T-cell (primary cell): ENCODE measurements at places on chromosomes 7 and 10.

DNA sequence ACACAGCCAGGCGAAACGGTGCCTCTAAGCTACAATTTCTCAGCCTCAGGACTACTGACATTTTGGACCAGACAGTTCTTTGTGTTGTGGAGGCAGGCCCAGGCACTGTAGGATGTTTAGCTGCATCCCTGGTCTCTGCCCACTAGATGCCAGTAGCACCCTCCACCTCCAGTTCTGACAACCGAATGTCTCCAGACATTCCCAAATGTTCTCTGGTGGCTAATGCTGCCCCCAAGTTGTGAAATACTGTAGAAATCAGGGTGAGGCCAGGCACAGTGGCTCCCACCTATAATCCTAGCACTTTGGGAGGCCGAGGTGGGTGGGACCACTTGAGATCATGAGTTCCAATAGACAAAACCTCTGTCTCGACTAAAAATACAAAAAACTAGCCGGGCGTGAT is 18.2 kb downstream of the HNRNPF start:
- DNase-seq: peak; percentile 20

GRCh38 chr7:102866535-102867215 is 46.1 kb upstream of the LRRC17 start:
- no peak for DNase-seq

GRCh38 chr7:124754576-124755268 is 10.9 kb downstream of the GPR37 start:
- DNase-seq: no peak

DNA sequence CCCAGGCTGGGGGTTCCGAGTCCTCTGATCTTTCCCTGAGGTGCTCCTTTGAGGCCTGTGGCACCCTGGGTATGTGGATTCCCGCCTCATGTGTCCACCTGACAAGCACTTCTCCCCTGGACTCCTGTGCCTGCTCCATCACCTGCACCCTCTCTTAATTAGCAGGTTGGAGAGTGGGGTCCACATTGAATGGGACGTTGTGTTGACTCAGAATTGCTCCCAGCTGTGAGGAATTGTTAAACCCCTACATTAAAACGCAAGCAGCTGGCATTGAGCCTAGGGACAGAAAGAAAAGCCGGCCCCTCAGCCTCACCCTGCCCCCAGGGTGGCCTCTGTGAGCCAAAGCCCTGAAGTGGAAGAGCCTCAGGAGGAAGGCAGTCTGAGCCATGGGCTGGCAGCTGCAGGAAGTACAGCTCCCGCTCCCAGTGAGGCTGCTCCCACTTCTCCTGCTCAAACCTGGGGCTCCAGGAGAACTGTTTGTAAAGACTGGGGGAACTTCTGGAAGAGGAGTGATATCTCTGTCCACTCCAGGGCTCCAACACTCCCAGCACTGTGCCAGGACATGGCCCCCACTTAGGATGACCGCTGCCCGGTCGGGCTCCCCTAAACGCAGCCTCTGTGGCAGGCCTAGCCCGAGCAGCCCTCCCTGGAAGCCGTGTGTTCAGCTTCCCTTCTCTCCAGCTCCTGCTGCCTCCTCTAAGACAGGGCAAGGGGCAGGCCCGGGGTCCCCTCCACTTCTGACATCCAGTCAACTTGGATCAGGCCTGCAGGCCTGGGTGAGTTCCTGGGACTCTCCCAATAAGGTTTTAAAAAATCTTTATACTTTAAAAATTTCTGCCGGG is 1.8 kb upstream of the OPN4 start:
- no peak for DNase-seq

DNA sequence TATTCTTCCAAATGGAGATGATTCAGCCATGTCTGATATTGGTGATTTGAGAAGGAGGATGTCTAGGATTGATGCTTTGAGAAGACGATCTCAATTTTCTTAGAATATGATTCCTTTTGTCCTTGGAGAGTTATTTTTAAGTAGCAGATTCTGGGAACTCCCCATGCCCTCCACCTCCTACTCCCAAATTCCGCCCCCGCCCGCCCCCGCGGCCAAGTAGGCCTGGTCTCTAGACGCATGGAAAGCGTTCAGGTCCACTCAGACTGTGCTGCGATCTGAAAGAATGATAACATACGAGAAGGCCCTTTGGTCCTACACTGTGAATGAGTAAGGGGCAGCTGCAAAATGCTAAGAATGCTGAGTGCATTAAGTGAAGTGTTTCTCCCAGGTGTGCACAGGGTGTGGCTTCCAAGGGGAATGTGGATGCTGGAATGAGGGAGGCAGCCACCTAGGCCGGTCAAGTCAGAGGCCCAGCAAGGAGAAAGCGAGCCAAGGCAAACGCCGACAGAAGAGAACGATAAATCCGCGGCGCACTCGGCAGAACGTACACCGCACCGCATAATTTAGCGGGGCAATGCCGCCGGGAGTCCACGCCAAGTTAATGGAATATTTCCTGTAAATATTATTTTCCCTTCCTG is 142.3 kb downstream of the PRPF18 start:
- DNase-seq: no peak

DNA sequence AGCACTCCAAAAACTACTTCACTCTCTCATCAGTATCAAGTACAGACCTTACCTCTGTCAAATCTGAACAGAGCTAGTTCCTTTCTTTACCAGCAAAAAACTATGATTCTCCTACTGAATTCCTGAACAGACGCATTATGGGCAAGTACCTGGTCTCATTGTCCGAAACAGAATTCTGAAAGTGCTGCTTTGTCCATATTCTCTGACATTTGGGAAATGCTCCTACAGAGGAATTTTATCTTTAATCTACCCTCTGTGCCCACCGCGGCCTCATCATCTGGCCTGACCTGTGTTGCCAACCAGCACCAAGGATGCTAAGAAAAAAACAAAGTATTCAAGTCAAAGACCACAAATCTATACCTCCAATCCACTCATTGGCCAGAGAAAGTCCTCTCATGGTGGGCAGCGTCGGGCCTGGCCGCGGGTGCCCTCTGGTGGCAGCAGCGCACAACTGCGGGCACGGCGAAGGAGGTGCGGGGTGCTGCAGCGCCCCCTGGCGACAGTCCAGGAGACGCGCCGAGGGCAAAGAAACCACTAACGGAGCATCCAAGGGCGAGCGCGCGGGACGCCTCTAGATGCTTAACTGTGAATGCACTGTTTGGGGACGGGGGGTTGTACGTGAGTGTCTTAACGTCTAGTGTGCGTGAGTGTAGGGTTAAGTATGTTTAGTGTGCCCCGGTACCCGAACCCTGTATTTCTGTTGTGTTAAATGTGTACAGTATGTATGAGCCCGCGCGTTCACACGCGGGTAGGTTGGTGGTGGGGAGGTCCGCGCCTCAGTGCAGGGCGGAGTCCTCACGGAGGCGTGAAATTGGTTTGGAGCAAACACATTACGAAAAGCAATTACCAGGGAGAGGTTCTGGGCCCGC is 5.0 kb upstream of the GBX1 start:
- DNase-seq: peak; percentile 56

- no peak for DNase-seq
Observed at GRCh38 chr7:144817001-144817400, 18.9 kb downstream of the TPK1 start.

- peak; percentile 1 for DNase-seq
Observed at GRCh38 chr7:33191340-33191739, 62.0 kb downstream of the BBS9 start.

DNA sequence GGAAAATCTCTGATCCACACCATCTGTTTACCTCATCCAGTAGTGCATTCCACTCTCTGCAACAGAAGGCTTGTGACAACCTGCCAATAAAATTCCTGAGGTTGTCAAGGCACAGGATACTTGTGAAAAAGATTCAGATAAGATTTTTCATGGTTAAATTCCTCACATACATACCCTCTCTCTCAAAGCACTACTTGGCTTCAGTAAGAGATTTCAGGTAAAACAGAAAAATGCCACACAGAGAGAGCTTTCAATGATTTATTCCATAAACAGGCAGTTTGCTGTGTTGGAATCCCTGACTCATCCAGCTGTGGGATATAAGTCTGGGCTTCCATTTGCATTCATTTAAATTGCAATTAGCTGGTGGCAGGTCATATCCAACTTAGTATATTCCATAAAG is 99.7 kb upstream of the CAV2 start:
- no peak for DNase-seq

DNA sequence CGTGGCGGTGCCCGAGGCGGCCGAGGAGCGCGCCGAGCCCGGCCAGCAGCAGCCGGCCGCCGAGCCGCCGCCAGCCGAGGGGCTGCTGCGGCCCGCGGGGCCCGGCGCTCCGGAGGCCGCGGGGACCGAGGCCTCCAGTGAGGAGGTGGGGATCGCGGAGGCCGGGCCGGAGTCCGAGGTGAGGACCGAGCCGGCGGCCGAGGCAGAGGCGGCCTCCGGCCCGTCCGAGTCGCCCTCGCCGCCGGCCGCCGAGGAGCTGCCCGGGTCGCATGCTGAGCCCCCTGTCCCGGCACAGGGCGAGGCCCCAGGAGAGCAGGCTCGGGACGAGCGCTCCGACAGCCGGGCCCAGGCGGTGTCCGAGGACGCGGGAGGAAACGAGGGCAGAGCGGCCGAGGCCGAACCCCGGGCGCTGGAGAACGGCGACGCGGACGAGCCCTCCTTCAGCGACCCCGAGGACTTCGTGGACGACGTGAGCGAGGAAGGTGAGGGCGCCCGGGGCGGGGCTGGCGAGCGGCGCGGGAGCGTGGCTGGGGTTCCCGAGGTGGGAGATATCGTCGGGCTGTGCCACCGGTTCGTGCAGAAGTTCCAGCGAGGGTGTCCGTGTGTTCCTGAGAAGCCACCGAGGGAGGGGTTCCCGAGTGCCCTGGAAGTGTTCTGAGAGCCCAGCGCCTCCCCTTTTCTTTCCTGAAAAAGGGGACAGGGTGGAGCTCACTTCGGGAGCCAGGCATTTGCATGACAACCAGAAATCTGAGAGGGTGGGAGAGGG is 495 bp downstream of the EIF3B start:
- no peak for DNase-seq

DNA sequence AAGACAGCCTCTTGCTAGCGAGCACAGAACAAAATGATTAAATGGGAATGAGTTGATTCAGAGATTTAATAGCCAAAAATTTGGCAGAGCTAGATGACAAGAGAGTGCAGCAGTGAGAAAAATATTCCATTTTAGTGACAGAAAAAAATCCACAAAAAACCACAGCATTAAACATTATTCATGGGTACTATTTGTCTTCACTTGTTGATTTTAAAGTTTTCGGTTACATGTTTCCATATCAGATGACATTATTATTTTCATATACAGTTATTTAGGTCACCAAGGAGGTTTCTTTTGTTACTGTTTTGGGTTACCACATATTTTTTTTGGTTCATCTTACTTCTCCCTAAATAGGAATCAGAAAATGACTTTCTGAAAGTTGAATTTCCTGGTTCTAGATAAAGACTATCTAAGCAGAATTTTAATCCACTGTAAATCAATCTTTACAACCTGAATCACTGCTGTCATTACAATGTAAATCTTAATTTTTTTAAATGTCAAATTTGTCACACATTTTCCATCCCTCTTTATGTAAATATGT is 87.9 kb downstream of the SVIL start:
- no peak for DNase-seq

DNA sequence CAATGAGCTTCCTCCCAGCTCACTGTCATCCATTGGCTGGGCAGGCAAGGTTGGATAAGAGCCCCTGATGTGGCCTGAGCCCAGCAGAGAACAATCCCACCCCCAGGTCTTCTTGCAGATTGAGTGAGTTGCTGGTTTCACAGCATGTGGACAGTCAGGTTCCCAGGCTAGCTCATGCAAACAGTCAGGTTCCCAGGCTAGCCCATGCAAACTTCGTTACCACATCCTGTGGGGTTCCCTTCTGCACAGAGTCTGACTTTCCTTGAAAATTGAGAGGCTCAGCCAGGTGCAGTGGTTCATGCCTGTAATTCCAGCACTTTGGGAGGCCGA is 67.1 kb downstream of the TMEM130 start:
- no peak for DNase-seq

DNA sequence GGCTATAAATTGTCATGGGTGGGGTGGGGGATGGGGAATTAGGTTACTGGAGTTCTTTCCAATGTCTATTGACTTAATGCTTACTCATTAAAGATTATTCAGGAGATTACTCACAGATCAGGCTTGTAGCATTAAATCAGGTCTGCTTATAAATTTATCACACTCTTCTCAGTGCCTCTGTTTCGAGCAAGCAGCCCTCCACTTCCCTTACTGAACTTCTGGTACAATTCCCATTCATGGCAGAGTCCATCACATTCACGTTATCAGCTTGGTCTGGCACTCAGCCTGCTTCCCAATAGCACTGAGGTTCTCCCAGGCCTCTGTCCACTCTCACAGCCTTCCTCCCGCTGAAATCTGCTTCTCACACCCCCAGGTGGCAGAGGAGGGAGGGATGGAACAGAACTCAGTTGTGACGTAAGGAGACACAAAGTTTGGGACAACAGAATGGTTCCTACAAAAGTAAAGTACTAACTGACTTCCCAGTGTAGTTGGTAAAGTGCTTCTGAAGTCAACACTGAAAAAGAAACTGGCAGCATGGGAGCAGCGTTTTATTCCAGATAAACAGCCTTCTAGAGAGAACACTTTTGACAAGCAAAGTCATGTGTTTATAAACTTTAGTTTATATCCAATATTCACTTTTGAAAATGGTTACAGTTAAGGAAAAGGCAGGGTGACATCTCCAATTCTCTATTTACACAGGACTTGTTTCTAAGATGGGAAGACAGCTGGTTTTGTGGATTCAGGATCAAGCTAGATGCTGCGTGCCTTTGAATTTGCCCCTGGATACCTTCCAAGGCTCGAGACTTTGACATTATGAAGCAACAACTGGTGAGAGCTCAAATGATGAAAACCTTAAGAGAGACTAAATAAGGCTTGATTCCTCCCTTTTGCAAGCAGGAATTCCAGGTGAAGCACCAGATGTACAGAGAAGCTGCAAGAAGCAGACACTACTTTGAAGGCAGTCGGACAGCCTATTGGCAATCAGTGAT is 81.4 kb downstream of the ATXN7L1 start:
- no peak for DNase-seq

GRCh38 chr7:130938661-130939060 is 204.7 kb upstream of the KLF14 start:
- DNase-seq: peak; percentile 41

- no peak for DNase-seq
Observed at GRCh38 chr7:132939495-132939894, 142.4 kb downstream of the CHCHD3 start.

- DNase-seq: no peak
Observed at GRCh38 chr7:74380720-74381119, 73.0 kb upstream of the GTF2IRD1 start.

- DNase-seq: no peak
Observed at GRCh38 chr7:4067874-4068273, 614.2 kb upstream of the FOXK1 start.

GRCh38 chr10:126223512-126224067 is 164.7 kb downstream of the ADAM12 start:
- DNase-seq: no peak
